Activated naive CD4-positive, alpha-beta T cell (primary cell): ENCODE measurements at places on chromosomes 3 and 15.

DNA sequence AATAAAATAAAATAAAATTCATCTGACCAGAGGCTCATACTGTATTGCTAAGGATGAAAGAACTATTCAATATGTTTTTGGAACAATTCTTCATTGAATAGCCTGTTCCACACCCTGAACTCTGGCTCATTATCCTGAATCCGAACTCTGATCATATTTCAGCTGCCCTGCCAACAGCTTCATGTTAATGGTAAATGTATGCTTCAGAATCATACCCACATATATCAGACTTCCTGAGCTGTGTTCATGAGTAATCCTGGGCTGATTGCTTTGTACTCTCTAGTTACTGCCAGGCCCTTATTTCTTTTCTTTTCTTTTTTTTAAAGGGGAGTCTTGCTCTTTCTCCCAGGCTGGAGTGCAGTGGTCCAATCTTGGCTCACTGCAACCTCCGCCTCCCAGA, 11.8 kb downstream of the INO80 start:
- DNase-seq: no peak

GRCh38 chr3:7962301-7962700, 539.3 kb upstream of the LMCD1 start:
- DNase-seq: no peak

GRCh38 chr15:43406189-43406588, 35.3 kb downstream of the TUBGCP4 start:
- no peak for DNase-seq

- DNase-seq: no peak
Observed at GRCh38 chr3:65864357-65864904, 174.3 kb downstream of the MAGI1 start.

GRCh38 chr15:75723847-75724660, 11.4 kb upstream of the CSPG4 start:
- no peak for DNase-seq

- DNase-seq: no peak
Observed at GRCh38 chr3:186128158-186128557, 19.3 kb upstream of the ETV5 start.
